Activated CD8-positive, alpha-beta T cell treated with anti-CD3 and anti-CD28 coated beads for 36 hours (primary cell): ENCODE measurements at places on chromosomes 13 and 19. TPM values are rescaled to one million over a fixed set of nuclear protein-coding genes. Genes with fewer than 3 reads are reported as not detected.

PRX gene
- total RNA-seq, result 1.2 TPM

IZUMO2 gene
- total RNA-seq, result not detected

ZSCAN1 gene
- not detected for total RNA-seq

SERPINE3 gene
- total RNA-seq, result not detected

F10 gene
- not detected for total RNA-seq

DNA sequence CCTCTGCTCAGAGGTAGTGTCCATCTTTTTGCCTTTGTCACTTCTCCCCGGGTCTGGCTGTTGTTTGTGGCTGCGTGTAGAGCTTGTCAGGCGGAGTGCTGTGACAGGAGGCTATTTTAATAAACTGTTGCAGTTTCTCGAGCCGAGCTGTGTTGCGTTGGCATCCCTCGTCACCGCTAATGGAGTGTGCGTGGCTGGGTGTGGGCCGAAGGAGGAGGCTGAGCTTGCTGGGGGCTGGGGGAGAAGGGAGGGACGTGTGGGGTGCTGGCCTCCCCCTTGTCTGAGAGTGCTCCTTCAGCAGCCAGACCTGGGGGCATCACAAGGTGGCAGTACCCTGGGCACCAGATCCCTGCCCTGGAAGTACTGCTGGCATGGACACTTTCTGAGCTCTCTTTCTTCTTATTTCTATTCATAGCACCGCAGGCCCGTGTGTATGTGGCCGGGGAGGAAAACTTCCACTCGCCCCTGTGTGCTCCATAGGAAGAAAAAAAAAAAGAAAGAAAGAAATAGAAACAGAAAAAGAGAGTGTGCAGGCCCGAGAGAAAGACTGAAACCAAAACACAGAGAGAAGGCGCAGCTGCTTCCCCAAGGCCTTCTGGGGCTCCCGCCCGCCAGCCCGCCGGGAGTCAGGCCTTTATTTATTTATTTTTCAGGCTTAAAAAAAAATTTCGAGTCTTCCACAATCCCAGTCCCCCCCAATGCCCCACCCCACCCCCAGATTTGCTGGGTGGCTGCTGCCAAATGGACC lies 27.0 kb downstream of the NFIX start:
- H3K27me3 ChIP-seq, result peaks cover 26% of the 10 kb centered on the region
- peaks cover 18% of the 10 kb centered on the region for H3K4me1 ChIP-seq
- H3K36me3 ChIP-seq, result peaks cover 4% of the 10 kb centered on the region

DNA sequence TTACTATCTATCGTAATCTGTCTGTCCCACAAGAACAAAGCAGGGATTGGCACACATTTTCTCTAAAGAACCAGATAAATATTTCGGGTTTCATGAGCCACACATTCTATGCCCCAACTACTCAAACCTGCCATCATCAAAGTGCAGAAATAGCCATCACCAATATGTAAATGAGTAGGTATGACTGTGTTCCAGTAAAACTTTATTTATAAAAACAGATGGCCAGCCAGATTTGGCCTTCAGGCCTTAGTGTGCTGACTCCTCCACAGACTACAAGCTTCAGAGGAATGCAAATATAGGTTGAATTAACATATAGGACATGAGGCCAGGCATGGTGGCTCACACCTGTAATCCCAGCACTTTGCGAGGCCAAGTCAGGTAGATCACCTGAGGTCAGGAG lies 8.9 kb upstream of the DNMT1 start:
- no peak for DNase-seq
- H3K36me3 ChIP-seq, result peaks cover 2% of the 10 kb centered on the region
- no peak overlapping the region for H3K27ac ChIP-seq
- H3K4me1 ChIP-seq, result peaks cover 7% of the 10 kb centered on the region

- peak; percentile 48 for DNase-seq
- peaks cover 42% of the 10 kb centered on the region for H3K27me3 ChIP-seq
- H3K36me3 ChIP-seq, result no peaks in the 10 kb centered on the region
Observed at GRCh38 chr19:39599116-39599515, 3.2 kb upstream of the LGALS13 start.

DNA sequence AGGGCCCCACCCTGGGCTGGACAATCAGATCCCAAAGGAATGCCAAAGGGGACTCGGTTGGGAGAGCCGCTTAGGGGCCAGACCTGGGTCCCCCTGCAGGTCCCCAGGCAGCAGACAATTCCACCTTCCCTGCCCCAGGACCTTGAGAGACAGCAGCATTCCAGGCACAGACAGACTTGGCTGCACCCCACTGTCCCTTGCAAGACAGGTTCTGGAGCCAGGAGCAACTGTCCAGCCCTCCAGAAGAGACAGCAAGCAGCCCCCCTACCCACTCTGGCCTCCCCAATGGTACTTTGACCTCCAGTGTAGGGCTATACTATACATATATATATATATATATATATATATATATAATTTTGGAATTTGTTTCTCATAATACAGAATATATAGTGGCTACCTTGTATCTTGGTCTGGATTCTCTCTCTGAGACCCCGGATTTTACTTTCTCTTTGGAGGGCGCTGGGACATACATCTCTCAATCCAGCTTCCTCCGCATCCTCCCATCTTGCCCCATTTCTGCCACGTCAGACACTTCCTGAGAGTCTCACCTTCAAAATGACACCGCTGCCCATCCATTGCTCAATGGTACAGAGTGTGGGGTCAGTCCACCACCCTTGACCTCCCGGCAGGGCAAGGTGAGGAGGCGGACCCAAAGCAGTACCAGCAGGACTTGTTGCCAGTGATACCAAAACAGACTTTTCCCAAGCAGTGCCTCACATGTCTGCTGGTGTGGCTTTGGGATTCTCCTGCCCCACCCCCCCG lies 12.7 kb downstream of the SMIM24 start:
- H3K36me3 ChIP-seq, result peaks cover 6% of the 10 kb centered on the region
- DNase-seq, result peak; percentile 37
- H3K4me3 ChIP-seq, result no peak overlapping the region
- H3K4me1 ChIP-seq, result no peaks in the 10 kb centered on the region
- H3K27ac ChIP-seq, result no peak overlapping the region
- H3K27me3 ChIP-seq, result no peaks in the 10 kb centered on the region

DNA sequence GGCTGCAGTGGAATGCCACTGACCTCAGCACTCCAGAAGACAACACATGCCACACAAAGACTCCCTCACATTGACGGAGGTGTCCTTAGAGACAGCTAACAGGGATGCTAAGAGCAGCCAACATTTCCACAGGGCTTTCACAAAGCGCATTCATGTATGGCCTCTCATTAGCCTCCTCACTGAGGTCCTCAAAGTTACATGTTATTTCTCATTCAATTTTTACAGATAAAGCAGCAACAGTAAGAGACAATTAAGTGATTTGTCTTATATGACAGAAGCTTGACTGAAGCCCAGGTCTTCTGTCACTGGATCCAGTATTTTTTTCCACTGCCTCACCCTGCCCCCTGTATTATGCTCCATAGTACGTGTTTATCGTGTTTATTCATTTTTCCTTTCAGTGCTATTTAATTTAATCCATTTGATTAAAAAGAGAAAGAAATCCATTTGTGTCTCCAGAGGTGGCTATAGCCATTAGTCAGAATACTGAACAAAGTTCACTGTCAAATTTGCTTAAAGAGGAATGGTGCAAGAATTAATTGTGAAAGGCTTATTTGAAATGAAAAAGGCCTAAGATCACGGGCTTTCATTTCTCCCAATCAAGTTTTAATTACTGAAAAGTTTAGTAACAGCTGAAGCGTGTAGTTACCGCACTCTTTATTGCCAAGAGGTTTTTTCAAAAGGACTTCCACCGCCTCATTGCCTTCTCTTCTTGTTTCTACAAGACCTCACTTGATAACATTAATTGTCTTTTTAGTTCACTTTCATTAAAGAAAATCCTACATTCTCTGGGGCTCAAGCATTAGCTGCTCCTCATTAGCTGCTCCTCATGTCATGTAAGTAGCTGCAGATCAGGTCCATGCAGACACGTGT lies 115.0 kb downstream of the COG6 start:
- H3K4me3 ChIP-seq, result no peak overlapping the region
- H3K4me1 ChIP-seq, result peaks cover 11% of the 10 kb centered on the region
- H3K27ac ChIP-seq, result no peak overlapping the region
- DNase-seq, result no peak

GRCh38 chr13:71515744-71516038 lies 351.3 kb downstream of the DACH1 start:
- H3K27ac ChIP-seq, result no peak overlapping the region
- H3K27me3 ChIP-seq, result no peaks in the 10 kb centered on the region
- no peak overlapping the region for H3K4me3 ChIP-seq
- no peak for DNase-seq
- H3K4me1 ChIP-seq, result no peaks in the 10 kb centered on the region

- H3K27me3 ChIP-seq, result no peaks in the 10 kb centered on the region
- peaks cover 8% of the 10 kb centered on the region for H3K4me1 ChIP-seq
- no peak overlapping the region for H3K4me3 ChIP-seq
- peaks cover 5% of the 10 kb centered on the region for H3K36me3 ChIP-seq
- H3K27ac ChIP-seq, result no peak overlapping the region
- DNase-seq, result no peak
Observed at GRCh38 chr13:100112186-100112838, 23.4 kb downstream of the PCCA start.

DNA sequence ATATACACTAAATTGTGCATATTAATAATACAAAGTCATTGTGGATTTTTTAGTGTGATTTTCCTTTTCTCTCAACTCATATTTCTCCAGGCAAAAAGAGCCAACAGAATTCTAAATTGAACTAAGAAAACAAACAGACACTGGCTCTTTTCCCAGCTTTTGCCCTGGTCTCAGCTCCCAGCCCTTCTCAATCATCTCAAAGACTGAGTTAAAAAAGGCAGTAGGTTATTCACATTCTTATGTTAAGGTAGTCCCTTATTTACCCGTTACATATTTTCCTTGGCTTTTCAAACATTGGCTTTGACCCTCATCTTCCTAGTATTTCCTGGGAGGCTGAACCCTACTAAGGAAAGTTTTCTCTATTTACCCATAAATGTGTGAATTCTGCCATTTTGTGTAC lies 753.6 kb downstream of the LIG4 start:
- H3K4me3 ChIP-seq, result no peak overlapping the region
- H3K27me3 ChIP-seq, result no peaks in the 10 kb centered on the region
- no peaks in the 10 kb centered on the region for H3K4me1 ChIP-seq
- H3K27ac ChIP-seq, result no peak overlapping the region
- no peaks in the 10 kb centered on the region for H3K36me3 ChIP-seq

DNA sequence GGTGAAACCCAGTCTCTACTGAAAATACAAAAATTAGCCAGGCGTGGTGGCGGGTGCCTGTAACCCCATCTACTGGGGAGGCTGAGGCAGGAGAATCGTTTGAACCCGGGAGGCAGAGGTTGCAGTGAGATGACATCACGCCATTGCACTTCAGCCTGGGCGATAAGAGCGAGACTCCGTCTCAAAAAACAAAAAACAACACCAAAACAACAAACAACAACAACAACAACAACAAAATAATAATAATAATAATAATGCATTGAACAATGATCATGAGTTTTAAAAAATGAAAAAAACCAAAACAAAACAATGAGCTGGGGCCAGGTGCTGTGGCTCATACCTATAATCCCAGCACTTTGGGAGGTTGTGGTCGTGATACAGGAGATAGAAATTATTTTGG lies 23.1 kb upstream of the HOMER3 start:
- H3K4me1 ChIP-seq, result peaks cover 6% of the 10 kb centered on the region
- H3K27ac ChIP-seq, result no peak overlapping the region
- no peak for DNase-seq
- peaks cover 11% of the 10 kb centered on the region for H3K27me3 ChIP-seq

DNA sequence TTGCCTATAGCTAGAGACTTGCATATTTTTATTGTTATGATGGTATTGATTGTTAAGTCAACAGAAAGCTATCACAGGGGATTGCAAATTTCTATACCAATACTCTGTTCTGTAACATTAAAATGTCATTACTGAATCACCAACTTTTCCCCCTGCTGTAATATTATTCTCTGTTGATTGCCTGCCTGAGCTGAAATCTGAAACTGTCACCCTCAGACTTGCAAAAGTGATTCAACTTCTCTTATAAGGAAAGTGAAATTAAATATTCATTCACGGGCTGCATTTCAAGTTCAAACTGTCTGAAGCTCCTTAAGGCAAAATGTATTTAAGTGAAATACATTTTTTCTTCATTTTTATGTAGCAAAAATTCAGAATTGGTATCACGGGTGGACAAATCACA lies 723.2 kb downstream of the PCDH9 start:
- H3K27ac ChIP-seq, result no peak overlapping the region
- no peak overlapping the region for H3K4me3 ChIP-seq
- H3K27me3 ChIP-seq, result no peaks in the 10 kb centered on the region

DNA sequence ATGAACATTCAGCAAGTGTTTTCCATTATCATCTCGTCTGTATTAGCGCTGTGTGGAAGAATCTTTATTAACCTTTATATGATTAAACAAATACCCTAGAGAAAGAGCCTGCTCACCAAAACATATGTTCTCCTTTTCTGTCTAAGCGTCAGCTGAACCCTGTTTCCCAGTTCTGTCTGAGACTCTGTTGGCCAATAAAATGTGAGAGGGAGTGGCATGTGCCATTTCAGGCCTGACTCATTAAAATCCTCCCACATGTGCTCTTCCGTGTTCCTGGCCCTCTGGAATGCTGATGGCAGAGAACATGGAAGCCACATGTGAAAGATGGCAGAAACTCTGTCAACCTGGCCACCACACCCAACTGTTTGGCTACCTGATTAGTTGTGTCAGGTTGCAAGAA lies 181.9 kb upstream of the EDNRB start:
- H3K27ac ChIP-seq, result no peak overlapping the region
- H3K4me1 ChIP-seq, result no peaks in the 10 kb centered on the region
- DNase-seq, result no peak
- H3K36me3 ChIP-seq, result no peaks in the 10 kb centered on the region
- no peak overlapping the region for H3K4me3 ChIP-seq
- peaks cover 2% of the 10 kb centered on the region for H3K27me3 ChIP-seq

DNA sequence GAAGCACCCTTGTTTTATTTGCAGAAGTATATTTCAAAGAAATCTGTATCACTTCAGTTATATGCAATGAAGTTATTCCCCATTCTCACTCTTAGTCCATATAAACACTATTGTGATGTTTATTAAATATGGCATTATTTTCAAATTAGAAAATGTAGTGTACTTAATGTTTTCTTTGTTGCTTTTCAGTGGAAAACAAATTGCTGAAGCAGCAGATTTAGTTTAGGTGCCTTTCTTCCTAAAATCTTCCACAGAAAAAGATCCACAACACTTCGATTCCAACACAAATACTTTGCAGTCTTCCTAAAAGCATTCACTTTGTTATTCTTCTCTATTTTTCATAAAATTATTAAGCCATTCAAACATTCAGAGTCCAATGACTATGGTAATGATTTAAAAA lies 492.1 kb upstream of the GPC6 start:
- H3K4me3 ChIP-seq, result no peak overlapping the region
- no peak overlapping the region for H3K27ac ChIP-seq
- no peak for DNase-seq
- no peaks in the 10 kb centered on the region for H3K4me1 ChIP-seq
- no peaks in the 10 kb centered on the region for H3K36me3 ChIP-seq
- no peaks in the 10 kb centered on the region for H3K27me3 ChIP-seq
